EH (cell line): ENCODE measurements at places on chromosomes 6 and 20.

GRCh38 chr20:16703570-16703969 lies 26.3 kb upstream of the SNRPB2 start:
- no peak for DNase-seq

- DNase-seq, result peak; percentile 94
These were observed 438.4 kb upstream of the FLRT3 start for GRCh38 chr20:14775778-14776177.

- DNase-seq, result no peak
These were observed 17.0 kb downstream of the GHRH start for GRCh38 chr20:37244572-37244957.

GRCh38 chr6:42511803-42512422 lies 51.9 kb upstream of the UBR2 start:
- peak; percentile 29 for DNase-seq

GRCh38 chr20:25025986-25026605 lies 31.8 kb downstream of the ACSS1 start:
- DNase-seq, result no peak

GRCh38 chr20:50572938-50573777 lies 63.0 kb downstream of the PTPN1 start:
- peak; percentile 77 for DNase-seq

DNA sequence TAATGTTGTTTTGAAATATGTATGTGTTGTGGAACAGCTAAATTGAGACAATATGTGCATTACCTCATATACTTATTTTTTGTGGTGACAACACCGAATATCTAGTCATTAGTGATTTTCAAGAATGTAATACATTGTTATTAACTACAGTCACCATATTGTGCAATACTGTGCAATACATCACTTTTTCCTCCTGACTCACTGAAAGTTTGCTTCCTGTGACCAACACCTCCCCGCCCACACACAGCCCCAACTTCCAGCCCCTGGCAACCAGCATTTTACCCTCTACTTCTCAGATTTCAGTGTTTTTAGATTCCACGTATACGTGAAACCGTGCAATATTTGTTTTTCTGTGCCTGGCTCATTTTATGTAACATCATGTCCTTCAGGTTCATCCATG lies 627.9 kb downstream of the PRKN start:
- no peak for DNase-seq

GRCh38 chr6:149925974-149926777 lies 3.3 kb upstream of the RAET1G start:
- DNase-seq, result peak; percentile 80

DNA sequence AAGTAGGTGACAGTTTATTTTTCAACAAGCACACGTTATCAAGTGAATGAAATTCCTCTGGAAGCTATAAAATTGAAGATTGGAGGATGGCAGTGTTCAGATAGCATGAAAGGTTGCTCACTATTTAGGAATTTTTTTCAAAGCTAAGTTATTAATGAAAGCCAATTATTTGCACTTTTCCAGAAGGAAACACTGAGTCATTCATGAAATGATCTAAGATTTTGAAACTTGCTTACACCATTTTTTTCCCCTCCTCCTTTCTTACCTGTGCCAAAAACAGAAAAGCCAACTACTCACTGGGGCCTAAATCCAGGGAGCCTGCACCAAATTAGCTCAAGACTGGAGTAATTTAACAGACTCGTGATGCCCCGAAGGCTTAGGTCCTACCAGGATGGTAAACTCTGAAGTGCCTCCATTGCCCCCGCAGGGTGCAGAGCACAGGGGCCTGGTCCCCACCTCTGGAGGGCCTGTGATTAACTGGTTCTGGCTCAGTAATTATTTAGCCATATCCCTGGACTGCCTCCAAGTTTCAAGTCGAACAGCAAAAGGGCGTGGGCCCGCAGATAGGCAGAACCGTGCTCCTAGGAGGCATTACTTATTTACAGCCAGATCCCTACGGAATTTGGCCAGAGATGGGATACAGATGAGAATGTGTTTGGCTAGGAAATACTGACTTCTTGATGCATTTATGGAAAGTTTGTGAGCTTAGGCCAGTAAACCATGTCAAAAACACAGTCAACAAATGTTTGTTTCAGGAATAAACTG lies 28.0 kb upstream of the ZNF217 start:
- peak; percentile 95 for DNase-seq

DNA sequence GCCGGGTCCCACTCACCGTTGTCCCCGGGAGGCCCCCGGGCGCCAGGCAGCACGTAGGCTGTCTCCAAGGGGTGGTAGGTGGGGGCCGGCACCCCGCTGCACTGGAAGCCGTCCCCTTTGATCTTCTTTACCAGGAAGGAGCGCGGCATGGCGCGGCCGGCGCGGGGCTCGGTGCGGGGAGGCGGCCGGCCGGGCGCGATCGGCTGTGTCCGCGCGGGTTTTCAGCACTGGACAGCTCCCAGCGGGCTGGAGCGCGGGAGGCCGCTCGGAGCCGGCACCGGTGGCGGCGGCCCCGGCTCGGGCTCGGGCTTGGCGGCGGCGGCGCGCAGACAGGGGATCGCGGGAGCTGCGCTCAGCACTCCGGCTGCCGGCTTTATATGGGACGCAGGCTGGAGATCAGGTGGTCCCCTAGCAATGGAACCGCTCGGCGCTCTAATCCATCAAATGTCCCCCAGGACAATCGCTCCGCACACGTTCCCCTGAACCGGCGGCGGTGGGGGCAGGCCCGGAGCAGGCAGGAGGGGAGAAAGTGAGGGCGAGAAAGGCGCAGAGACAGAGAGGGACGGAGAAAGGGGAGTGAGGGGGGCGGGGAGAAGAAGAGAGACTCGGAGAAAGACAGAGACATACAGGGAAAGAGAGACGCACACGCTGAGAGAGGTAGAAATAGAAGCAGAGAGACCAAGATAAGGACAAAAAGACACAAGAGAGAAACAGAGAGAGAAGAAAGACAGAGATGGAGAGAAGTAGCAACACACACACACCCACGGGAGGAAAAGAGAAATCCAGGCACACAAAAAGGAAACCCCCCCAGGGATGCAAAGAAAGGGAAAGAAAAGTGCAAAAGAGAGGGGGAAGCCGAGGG lies at the start of gene SCRT2:
SCRT2 (minus strand) TSS at position 350 of the 862 bp plus-strand sequence; CDS start at position 149, 201 bp downstream.
- DNase-seq, result peak; percentile 80

- peak; percentile 73 for DNase-seq
These were observed at the start of gene RNF217 for GRCh38 chr6:124961777-124962638. Gene RNF217 (plus strand): TSS chr6:124962437. CDS start chr6:124962545, 108 bp downstream.

DNA sequence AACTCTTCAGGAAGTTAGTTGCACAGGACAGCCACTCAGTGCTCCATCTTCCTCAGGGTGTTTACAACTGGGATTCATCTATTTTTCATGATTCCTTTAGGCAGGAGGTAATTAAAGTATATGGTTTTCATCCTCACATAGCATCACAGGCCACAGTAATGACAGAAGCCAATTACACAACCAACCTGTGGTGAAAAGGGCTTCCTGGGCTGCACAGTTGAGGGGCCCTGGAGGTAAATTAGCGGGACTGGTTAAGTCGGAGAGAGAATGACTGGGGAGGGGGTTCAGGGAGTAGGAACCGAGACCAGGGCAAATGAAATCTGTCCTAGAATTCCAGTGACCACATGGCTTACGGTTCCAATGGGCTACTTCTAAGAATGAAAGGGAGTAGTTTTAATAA lies 37.0 kb downstream of the BAK1 start:
- no peak for DNase-seq

GRCh38 chr6:136201732-136202131 lies 48.4 kb downstream of the MTFR2 start:
- peak; percentile 40 for DNase-seq

- no peak for DNase-seq
These were observed 33.0 kb downstream of the TRERF1 start for GRCh38 chr6:42418724-42419123.

DNA sequence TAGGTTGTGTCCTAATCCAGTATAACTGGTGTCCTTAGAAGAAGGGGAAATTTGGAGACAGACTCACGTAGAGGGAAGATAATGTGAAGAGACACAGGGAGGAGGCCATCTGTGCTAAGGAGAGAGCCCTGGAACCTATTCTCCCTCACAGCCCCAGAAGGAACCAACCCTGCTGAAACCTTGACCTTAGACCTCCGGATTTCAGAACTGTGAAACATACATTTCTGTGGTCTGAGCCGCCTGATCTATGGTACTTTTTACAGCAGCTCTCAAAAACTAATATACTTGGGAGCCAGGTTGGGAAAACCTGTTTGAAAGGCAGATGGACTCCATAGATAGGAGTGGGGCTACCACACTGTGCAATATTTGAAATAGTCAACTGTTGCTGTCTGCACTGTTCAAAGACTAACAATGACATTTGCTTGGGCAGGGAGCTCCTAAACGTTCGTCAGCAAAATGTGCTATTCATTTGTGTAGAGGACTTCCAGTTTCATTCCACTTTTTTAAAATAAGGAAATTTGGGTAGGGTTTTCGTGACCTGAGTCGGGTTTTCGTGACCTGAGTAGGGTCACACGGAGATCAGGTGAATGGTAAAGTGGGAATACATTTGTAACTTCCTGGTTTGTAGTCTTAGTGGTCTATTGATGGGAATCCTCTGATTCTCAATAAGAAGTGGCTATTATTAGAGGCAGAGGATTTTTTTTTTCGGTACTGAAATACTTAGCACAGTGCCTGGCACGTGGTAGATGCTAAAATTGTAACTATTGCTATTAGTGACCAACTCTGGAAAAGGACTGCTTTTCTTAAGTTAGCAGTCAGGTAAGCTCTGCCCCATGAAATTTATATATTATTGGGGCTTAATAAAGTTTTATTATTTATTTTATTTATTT lies 11.4 kb downstream of the TAGAP start:
- DNase-seq, result no peak

- peak; percentile 38 for DNase-seq
These were observed 27.8 kb downstream of the ASIP start for GRCh38 chr20:34268851-34269636.

DNA sequence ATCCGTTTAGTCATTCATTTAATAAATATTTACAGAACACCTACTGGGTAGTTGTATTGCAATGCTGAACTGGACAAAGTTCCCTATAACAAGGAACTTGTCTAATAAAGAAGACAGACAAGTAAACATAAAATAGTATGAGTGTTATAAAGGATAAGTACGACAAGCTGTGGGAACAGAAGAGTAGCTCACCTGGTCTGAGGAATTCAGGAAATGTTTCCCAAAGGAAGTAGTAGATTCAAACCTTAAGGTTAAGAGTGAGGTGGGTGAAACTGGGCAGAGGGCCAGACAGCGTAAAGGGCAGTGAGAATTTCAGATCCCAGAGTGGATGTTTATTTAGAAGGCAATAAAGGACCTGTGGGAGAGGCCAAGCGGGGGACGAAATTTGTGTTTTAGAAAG lies 72.3 kb upstream of the CD2AP start:
- no peak for DNase-seq

GRCh38 chr6:84798257-84798656 lies 33.9 kb upstream of the TBX18 start:
- DNase-seq, result peak; percentile 27

GRCh38 chr6:127737768-127738167 lies 160.8 kb downstream of the C6orf58 start:
- no peak for DNase-seq

GRCh38 chr6:157488716-157489118 lies 107.7 kb downstream of the ZDHHC14 start:
- no peak for DNase-seq

- no peak for DNase-seq
These were observed 258.7 kb upstream of the AGPAT4 start for GRCh38 chr6:161532536-161532935.

- no peak for DNase-seq
These were observed 95.5 kb upstream of the PRND start for GRCh38 chr20:4626228-4626627.

DNA sequence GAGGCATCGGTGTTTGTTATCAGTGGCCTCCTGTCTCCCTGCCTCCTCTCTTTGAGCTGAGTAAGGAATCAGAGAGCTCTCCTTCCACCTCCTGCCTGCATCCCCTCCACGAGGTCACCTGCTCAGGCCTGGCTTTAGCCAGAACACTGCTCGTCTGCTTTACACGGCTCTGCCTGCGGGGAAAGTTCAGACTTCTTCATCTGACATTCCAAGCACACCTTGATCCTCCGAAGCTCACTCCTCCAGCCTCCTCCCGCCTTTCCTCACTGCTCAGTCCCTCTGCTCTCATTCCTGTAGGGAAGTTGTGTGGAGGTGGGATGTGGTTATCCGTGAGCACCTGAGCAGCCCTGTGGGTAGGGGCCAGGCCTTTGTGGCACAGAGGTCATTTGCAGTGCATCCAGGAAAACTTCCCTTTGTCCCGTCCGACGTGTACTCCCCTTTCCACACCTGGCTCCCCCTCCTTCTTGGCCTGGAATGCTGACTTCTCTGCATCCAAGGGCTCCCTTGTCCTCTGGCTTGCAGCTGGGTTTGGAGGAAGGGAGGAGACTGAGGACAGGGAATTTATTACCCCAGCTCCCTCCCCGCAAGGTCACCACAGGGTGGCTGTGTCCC lies 12.8 kb upstream of the CCDC167 start:
- no peak for DNase-seq

DNA sequence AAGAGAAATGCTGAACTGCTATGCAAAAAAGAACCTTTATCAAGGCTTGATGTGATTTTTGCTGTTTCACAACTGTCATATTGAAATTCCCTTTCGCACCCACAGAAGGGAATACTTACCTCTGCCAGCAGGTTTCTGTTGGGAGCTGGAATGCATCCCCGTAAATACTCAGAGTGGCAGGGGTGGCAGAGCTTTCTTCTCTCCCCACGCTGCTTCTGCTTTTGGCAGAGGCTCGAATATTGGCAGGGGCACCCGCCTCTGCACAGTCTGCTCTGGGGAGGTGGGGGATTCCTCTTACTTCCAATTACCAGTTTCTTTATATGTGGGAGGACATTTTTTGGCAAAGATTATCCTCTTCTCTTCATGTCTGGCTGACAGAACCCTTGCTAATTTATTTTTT lies 28.4 kb downstream of the TMEM200A start:
- DNase-seq, result no peak

DNA sequence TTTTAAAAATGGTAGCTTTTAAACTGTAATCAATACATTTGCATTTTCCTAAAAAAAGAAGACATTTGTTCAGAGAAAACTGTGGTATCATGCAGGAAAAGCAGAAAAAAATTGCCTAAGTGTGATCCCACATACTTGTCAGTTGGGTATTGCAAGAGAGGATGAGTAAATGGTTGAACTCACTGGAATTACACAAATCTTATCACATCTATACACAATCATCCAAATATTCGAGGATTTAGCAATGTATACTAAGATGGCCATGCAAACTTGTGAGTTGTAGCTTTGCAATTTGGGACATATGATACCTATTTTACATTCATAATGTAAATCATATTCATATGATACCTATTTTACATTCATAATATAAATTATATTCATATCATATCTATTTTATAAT lies 58.2 kb upstream of the GJE1 start:
- no peak for DNase-seq

- DNase-seq, result no peak
These were observed 48.7 kb upstream of the CLVS2 start for GRCh38 chr6:122947355-122947754.
